ENCODE measurements at places on chromosomes 1 and 21.

DNA sequence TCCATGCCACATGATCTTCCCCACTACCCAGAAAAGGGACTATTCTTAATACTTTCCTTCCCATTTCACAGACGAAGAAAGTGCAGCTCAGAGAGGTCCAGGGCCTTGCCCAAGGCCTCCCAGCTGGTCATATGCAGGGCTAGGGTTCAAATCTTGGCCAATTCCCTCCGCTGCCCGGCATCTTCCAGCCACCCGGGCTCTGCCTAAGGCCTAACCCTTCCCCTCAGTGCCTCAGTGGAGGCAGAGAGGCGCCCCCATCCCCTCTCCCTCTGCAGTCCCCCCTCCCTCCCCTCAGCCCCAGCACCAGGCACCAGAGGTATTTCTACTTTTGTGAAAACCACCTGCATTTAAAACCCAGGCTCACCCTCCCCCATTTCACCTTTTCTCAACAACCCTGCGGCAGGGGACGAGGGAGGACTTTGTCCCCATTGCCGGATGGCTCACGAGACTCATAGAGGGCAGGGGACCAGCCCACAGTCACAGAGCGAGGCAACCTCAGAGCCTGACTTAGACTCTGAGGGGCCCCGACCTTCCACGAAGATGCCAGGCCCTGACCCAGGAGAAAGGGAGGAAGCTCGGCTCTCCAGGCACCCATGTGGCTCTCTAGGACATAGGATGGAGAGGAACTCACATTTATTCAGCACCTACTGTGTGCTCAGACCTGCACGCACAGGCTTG is 12.3 kb downstream of the LAPTM5 start:
- DNase-seq = no peak

- DNase-seq = no peak
These were observed 13.0 kb downstream of the TRAF5 start for GRCh38 chr1:211339631-211340041.

GRCh38 chr21:26814386-26814785 is 30.8 kb downstream of the ADAMTS1 start:
- no peak for DNase-seq

- no peak for DNase-seq
These were observed 57.7 kb downstream of the ATG4C start for GRCh38 chr1:62841587-62842169.

- DNase-seq = no peak
These were observed 60.9 kb upstream of the PODN start for GRCh38 chr1:53001128-53001527.

DNA sequence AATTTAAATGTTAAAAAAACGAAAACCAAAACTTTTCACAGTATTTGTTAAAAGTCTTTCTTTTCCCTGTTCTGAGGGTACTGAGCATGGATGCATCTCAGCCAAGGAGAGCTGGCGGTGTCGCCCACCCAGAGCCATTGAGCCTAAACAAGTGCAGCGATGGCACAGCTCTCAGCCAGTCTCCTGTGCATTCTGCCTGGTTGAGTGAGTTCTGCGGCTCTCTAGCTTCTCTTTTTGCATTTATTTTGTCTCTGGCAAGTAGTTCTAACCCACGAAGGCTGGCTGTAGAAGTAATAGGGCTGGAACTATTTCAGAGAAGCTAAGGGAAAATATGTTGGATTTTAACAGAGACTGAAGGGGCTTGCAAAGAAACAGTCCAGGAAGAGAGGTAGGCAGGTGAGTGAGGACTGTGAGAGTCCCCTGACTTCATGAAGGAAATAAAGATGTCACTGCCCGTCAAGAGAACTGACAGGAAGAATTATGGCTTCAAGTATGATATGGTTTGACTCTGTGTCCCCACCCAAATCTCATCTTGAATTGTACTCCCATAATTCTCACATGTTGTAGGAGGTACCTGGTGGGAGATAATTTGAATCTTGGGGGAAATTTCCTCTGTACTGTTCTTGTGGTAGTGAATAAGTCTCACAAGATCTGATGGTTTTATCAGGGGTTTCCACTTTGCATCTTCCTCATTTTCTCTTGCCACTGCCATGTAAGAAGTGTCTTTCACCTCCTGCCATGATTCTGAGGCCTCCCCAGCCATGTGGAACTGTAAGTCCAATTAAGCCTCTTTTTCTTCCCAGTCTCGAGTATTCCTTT is 35.7 kb upstream of the LIN9 start:
- no peak for DNase-seq

DNA sequence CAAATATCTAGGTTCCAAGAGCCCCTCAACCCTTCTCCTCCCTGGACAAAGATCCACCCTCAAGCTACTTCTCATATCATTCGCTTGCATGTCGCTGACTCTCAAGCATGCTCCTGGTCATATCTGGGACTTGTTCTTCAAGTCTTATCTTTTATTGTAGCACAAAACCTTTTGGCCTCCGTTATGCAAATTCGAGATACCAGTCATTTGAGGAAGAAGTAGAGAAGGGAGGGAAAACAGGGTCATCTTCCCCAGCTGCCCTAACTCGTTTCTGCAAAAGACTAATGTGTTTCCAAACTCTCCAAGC is 63.8 kb upstream of the ETS2 start:
- DNase-seq = no peak

DNA sequence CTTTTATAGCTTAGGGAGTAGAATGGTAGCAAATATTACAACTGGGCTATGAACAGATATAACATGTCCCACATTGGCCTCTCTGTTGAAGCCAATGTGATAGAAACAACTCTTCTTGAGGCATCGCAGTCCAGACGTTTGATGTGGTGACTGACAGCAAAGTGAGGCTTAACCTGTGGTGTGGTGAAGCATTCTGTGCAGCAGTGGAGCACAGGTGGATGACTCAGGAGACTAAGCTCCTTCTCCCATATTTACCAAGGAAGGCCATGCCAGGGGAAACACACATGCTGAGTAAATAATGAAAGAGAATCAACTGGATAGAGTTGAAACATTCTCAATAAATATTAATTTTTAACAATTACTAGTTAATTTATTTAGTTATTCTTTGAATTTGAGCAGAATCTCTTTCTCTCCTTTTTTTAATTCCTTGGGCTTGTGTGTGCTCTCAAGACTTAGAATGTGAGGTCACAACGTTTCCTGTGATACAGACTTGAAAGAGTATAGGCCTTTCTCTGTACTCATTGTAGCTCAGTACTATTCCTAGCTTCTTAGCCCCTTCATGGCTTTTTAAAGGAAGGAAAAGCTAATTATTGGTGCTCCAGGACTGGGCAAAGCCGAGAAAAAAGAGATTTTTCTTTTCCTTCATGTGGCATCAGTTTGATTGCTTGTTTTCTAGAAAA is 17.6 kb downstream of the CRB1 start:
- DNase-seq = no peak

- no peak for DNase-seq
These were observed 422 bp upstream of the RSBN1 start for GRCh38 chr1:113812661-113813135.

DNA sequence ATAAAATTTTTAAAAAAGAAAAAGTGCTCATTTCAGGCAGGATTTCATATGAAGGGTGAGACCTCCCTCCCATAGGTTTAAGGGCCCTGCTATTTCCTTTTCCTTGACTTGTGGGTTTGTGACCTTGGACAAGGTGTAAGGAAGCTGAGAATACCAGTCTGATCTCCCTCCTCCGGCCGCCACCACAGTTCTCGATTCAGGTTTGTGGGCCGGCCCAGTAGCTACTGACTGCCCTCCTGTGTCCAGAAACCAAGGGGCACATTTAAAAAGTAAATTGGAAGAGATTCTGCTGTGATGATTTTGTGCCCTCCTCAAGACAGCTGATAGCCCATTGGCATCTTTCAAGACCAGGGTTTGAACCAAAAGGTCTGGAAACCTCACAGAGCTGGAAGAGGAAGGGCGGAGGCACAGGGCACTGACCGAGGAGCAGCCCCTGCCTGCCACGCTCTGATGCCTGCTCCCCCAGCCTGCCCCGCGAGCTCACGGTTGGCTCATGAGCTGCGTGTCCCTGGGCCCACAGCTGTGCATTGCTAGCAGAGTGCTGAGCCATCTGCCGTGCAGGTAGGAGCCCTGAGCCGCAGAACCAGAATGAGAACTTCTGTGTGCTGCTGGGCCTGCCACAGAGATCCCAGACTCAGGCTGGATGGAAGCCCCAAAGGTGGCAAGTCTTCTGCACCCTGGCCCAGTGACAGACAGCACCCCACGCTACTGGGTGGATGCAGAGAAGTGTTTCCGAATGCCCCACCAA is 348.7 kb downstream of the NPHP4 start:
- no peak for DNase-seq

GRCh38 chr1:228149406-228150119 is at the start of gene GJC2:
TSS of gene GJC2 (plus strand) at chr1:228149930. CDS start at chr1:228157759, 7,829 bp downstream.
- no peak for DNase-seq

DNA sequence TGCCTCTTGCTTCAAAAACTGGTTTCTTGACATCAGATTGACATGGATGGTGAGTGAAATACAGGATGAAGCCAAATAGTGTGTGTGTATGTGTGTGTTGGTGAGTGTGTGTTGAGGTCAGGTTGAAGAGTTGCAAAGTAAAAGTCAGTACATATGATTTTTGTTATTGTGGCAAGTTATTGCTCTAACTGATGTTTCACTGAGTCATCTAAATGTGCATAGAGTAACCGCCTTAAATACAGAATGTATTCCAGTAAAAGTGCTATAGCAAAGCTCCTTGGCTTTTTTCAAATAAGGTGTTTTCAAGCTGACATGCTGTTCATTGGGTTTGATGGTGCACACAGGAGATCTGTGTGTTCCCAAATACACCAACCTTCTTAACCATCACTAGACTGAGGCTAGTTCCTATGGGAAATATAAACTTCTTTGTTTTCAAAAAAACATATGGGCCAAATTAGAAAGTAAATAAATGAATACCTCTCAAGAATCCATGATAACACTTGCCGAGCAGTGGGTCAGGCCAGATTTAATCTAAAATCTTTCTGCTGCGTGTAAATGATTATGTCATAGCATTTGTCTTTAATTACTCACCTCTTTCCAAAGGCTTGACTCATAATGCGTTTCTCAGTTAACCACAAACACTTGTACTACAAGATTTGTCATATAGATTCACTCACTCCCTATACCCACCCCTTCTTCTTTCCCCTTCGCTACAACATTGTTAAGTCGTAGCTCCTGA is 151.1 kb downstream of the LYPLAL1 start:
- DNase-seq = no peak

GRCh38 chr1:111448482-111448917 is 556 bp downstream of the WDR77 start:
- DNase-seq = no peak

- no peak for DNase-seq
These were observed 26.1 kb downstream of the EGLN1 start for GRCh38 chr1:231395998-231396390.

DNA sequence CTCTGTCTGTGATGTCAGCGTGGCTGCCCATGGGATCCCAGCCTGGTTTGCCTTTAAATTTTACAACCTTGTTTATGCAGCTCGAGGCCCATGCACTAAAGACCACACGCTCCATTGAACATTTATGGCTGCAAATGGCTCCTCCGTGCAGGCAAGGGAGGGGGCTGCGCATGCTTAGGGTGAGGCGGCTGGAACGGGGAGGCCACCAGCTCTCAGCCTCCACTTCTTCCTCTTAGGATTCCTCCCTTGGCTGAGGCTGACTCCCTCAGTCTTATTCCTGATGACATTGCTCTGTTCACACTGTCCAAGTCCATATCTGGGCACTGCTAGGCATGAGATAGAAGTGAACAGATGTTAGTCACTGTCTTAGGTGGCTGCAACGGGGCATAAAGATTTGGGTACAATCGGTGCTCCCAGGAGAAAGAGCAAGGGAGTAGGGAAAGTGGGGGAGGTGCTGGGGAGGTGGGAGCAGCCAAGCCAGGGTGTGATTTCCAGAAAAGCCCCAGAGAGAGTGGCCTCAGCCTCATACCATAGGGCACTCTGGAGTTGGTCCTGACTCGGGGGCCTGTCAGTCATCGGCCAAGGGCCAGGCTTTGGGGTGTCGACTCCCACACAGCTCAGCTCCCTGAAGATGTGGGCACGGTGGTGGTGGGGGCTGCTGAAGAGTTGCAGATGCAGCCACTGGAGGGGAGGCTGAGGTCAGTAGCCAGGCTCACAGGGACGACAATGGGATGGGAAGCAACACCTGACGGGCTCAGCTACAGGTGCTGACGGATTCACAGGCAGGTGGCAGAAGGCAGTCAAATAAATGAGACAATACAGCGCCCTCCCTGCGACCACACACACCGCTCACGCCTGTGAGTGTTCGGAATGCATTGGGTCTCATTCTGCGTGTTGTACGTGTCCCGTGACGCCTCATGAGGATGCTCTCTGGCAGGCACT is 37.3 kb upstream of the ACTL8 start:
- no peak for DNase-seq

GRCh38 chr21:14615359-14615974 is 69.4 kb upstream of the SAMSN1 start:
- DNase-seq = no peak

DNA sequence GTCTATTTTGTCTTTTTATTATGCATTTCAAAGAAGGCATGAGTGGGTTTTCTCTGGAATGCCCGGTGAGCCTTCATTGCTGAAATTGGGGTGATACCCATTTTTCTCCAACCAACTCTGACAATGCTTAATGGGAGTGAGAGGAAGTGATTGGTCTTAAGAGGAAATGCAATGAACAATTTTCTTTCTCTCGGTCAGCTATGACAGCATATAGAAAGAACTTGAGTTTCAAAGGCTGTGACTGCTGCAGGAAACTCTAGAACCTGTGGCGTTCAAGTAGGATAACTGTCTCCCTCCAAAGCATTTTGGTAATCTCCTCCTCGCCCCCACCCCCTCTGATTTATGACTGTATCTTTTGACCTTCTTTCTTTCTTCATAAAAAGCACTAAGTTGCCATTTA is 155.9 kb downstream of the LYPLAL1 start:
- DNase-seq = no peak

DNA sequence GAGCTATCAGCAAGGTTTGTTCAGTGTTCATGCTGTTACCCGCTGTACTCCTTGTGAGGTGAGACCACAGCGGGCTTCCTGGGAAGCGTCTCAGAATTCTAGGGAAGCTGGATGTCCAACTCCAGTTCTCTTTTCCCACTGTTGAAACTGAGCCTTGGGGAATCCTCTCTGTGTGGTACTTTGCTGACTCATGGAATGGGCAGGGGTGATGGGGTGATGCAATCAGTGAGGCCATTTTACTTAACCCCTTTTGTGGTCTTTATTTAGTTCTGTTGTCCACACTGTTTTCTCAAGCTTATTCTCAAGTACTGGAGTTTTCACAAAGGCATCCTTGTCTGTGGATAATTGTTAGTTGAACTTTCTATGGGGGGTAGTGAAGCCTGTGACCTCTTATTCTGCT is 42.6 kb downstream of the ACKR1 start:
- no peak for DNase-seq

- no peak for DNase-seq
These were observed 169.1 kb downstream of the PLA2G4A start for GRCh38 chr1:186997877-186998276.

GRCh38 chr1:70871790-70872189 is 175.8 kb downstream of the PTGER3 start:
- DNase-seq = no peak

DNA sequence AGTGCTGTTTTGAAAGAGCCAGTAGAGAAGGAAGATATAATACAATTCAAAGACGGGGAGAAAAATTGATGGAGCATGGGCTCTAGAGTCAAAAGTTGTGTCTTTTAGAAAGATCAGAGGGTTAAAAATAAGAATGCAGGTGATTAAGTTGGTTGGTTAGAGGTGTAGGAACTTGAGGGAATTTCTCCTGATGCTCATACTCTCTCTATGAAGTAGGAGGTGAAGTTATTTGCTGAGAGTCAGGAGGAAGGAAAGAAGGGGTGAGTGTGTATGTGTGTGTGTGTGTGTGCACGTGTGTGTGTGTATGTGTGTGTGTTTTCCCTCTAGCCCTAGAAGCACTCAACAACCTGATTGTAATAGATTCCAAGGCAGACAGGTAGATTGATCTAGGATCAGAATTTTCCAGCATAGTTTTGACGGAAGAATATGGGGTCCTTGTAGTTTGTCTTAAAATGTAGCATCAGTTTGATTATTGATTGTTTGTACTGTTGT is 88.3 kb upstream of the MACF1 start:
- no peak for DNase-seq
